ENCODE measurements at places on chromosomes 11 and 22.

DNA sequence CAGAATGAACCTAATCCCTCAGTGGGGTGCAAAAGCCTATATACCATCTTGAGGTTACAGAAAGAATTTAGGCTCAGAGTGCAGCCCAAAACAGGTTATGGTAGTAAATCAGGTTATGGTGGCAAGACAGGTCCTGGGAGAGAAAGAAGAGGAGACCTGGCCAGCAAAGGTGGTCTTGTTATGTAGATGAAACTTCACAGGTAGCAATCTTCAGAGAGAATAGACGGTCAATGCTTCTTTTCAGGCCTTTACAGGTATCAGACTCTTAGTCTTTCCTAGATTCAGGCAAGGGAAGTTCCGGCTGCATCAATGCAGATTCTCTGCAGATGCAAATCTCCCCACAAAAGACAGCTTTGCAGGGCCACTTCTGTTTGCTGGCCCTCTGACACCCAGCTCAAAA lies 45.8 kb upstream of the SORL1 start:
- DNase-seq: no peak

DNA sequence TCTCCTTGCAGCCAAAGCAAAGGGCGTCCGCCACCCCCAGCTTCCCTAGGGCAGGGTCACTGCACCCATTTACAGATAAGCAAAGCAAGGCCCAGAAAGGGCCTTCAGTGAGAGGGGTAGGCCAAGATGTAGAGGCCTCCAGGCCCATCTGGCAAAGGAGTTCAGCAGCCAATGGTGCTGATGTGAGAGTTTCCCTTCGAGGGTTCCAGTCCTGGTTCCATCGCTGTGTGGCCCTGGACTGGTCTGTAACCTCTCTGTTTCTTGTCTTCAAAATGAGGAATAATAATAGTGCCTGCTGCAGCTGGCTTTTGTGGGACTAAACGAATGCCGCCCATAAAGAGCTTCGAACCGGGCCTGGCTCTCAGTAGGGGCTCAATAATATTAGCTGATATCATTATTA lies 4.0 kb downstream of the ELFN2 start:
- no peak for DNase-seq

DNA sequence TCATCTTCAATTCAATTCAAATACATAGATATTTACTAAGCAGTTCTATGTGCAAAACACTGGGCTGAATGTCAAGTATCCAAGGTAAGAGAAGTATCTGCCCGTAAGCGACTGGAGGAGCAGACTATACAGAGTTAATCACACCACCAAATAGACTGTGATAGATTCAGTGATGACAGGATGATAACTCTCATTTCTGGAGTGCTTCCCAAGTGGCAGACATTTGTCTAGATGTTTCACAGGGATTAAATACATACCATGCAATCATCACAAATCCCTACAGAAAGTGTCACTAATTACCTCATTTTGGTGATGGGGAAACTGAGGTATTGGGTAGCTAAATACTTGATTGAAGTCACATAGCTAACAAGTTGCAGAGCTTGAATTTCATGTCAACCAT lies 508.7 kb upstream of the TENM4 start:
- DNase-seq: no peak

- no peak for DNase-seq
These were observed 7.4 kb downstream of the CAPN5 start for GRCh38 chr11:77074205-77074604.

GRCh38 chr11:128625746-128626145 lies 38.4 kb upstream of the ETS1 start:
- DNase-seq: no peak

GRCh38 chr11:46238967-46239800 lies 38.3 kb upstream of the CREB3L1 start:
- no peak for DNase-seq

GRCh38 chr11:111777094-111778046 lies 11.2 kb upstream of the PPP2R1B start:
- DNase-seq: no peak
